ENCODE measurements at places on chromosomes 6 and 20. TPM values are rescaled to one million over a fixed set of nuclear protein-coding genes. Genes with fewer than 3 reads are reported as not detected.

PTK6 gene
- 2.5 TPM for total RNA-seq

POPDC3 gene
- total RNA-seq = 31.2 TPM

DPPA5 gene
- not detected for total RNA-seq

GTSF1L gene
- total RNA-seq = not detected

TMEM74B gene
- 3.7 TPM for total RNA-seq

PSORS1C2 gene
- total RNA-seq = not detected

ZNF133 gene
- total RNA-seq = 10.1 TPM

HELZ2 gene
- total RNA-seq = 9.5 TPM

ASF1A gene
- 12.6 TPM for total RNA-seq

HLA-DQA1 gene
- total RNA-seq = not detected

FITM2 gene
- 7.8 TPM for total RNA-seq

FOXA2 gene
- total RNA-seq = 14.3 TPM

SLC44A4 gene
- 0.15 TPM for total RNA-seq

CST5 gene
- total RNA-seq = not detected

CRISP3 gene
- total RNA-seq = not detected

RRAGD gene
- 4.4 TPM for total RNA-seq

DPM1 gene
- total RNA-seq = 75.2 TPM

CALHM5 gene
- total RNA-seq = 0.10 TPM

CGAS gene
- 7.5 TPM for total RNA-seq

FHL5 gene
- total RNA-seq = not detected

SFTA2 gene
- total RNA-seq = not detected

POM121L2 gene
- not detected for total RNA-seq

MSH5 gene
- total RNA-seq = 10.7 TPM

FERMT1 gene
- total RNA-seq = 18.5 TPM
